ENCODE measurements at places on chromosomes 7 and 10.

DNA sequence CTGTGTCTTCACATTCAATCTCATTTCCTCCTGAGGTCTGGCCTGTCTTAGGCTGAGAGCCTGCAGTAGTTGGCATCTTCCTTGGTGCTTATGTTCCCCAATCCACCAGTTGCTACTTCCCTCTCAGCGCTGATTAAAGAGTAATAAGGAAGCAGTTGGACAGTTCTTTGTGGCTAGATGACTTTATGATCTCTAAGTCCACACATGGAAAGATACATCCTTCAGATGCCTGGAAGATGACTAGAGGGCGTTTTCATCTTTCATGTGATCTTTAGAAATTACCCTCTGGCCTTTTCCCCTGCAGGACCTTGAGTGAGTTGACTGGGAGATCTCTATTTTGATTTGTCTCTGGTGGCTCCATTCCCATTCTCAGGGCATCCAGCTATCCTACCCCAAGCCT lies 204.5 kb downstream of the GRM3 start:
- DNase-seq = no peak

GRCh38 chr7:130274983-130275591 lies 8.4 kb downstream of the CPA2 start:
- DNase-seq = no peak

DNA sequence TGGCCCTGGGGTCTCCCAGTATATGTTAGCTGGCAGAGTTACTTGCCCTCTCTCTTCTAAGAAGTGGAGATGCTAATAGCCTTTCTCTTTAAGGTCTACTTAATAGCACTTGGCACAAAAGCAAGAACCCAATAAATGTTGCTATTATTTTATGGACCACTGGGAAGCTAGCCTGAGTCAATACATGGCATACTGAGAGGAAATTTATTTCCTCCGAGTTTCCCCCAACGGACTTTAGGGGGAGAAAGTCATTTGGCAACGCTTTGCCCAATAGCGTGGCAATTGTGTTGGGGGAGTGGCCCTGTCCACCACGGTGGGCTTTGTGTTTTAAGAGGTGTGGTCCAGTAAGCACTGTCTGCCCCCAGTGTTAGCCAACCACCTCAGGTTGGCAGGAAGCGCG lies 87.4 kb upstream of the SMNDC1 start:
- no peak for DNase-seq

DNA sequence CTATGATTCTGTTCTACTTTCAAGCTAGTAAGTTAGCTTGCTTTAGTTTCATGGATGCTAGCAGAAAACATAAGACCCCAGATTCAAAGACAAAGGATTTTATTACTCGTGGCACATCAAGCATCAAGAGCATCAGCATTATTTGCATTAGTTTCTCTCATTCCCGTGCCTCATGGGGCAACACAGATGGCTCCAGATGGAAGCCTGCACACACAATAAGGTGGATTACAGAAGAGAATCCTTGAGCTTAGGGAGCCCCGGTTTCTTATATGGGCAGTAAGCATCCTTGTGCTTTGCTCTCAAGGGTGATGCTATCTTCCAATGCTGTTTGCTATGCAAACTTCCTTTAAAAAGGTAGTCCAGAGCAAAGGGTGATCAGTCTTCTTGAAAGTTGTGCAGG lies 10.7 kb upstream of the CAPZA2 start:
- DNase-seq = no peak

- DNase-seq = no peak
Measured at GRCh38 chr7:42342381-42342780, 105.4 kb upstream of the GLI3 start.

GRCh38 chr10:69685426-69685801 lies 55.4 kb downstream of the FAM241B start:
- no peak for DNase-seq

GRCh38 chr7:146654048-146654447 lies 537.4 kb downstream of the CNTNAP2 start:
- DNase-seq = no peak

DNA sequence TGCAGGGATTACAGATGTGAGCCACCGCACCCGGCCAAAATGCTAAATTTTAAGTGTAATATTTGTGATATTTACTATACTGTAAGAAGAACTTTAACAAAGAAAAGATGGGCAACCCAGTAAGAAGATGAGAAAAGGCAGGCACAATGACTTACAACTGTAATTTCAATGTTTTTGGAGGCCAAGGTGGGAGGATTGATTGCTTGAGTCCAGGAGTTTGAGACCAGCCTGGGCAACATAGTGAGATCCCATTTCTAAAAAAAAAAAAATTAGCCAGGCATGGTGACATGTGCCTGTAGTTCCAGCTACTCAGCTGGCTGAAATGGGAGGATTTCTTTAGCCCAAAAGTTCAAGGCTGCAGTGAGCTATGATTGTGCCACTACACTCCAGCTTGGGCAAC lies 11.7 kb upstream of the GATAD1 start:
- DNase-seq = no peak

GRCh38 chr7:137342265-137342664 lies 1.3 kb downstream of the PTN start:
- no peak for DNase-seq

DNA sequence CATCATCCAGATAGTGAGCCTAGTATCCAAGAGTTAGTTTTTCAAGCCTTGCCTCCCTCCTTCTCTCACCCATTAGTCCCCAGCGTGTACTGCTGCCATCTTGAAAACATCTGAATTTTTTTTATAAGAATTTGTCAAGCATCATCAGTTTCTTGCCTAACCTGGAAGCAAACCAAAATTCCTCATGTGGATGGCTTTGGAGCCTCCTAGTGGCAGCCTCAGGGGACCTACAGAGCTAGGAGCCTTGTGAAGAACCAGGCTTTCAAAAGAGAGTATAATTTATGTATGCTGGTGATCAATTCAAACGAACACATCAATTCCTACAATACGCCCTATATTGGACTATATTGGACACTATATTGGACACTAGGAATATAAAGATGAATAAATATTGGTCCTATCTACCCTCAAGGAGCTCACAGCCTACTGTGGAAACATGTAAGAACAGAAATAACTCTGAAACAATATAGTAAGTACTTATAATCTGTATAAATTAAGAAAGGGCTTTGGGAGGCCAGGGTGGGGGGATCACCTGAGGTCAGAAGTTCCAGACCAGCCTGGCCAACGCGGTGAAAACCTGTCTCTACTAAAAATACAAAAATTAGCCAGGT lies 63.4 kb downstream of the HPSE2 start:
- no peak for DNase-seq

DNA sequence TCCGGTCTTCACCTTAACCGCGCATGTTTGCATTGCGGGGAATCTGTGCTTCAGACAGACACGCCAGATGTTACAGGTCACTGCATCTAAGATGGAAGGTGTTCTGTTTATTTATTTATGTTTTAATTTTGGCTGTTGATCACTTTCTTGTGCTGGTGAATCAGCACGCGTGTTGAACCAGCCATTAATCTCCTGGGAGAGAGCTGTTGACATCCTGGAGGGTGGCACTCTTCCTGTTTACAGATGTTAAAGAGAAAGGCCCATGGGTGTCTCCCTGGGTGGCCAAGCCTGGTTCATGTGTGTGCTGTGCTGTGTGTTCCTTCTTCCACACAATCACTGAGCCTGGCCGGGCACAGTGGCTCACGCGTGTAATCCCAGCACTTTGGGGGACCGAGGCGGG lies 355.3 kb downstream of the PAXIP1 start:
- no peak for DNase-seq

DNA sequence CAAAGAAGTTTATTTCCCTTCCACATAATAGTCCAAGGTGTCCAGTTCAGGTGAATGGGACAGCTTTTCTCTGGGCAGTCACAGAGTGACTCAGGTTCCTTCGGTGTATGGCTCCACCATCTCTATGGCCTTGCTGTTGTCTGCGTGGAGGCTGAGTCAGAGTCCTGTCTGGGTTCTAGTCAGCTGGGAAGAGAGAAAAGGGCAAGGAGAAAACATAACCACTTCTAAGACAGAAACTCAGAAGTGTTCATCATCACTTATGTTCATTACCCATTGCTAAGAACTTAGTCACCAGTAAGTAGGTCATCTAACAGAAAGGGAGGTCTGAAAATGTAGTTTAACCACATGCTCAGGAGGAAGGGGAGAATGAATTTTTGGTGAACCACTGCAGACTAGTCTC lies 32.4 kb upstream of the CCDC7 start:
- DNase-seq = no peak

DNA sequence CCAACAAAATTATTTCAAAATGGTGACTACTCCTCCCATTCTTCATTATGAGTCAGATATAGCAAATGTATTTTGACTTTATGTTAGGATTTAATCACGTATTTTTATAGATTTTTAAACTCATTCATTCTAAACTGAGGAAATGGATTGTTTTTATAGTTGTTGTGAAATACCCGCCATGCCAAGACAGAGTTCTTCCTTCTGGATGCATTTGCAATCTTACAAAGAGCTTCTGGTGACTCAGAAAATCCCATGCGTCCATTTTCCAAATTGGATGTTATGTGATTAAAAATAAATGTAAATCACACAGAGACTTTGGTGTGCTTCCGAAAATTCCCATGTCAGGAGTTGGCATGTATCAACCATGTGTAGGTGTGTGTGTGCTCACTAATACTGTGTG lies 179.3 kb downstream of the TRIL start:
- DNase-seq = no peak

DNA sequence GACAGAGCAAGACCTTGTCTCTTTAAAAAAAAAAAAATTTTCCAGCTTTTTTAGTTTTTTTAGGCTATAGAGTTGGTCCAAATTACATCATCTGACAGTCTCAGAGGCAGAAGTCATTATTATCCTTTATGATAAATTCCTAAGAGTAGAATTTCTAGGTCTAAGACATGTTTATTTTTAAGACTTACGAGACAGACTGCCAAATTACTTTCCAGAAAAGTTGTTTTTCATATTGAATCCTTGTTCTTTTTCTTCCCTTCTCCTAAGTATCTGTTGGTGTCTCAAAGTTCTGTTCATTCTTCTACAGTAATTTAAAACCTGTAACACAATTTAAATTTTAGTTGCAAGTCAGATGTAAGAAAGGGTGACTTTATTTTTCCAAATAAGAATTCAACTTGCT lies 421.4 kb downstream of the GALNT17 start:
- DNase-seq = no peak

DNA sequence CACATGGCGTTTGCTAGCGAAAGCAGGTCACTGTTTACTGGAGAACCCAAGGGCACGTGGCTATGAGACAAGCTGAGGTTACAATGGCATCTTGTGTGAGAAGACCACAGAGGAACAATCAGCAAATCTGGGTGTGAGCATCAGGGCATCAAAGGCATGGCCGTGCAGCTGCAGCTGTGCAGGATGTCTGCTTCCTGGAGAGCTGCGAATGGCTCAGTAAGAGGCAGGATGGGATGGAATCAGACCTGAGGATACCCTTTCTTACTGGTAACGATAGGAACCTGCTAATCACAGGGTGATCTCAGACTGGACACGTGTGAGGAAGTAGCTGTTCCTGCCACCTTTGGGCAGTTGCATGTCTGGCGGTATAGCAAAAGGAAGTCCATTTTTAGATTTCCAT lies 119.5 kb downstream of the RNF216 start:
- DNase-seq = no peak

- no peak for DNase-seq
Measured at GRCh38 chr7:2715341-2716231, 27.6 kb downstream of the AMZ1 start.

- no peak for DNase-seq
Measured at GRCh38 chr10:20552382-20552781, 344.7 kb downstream of the NEBL start.

- no peak for DNase-seq
Measured at GRCh38 chr7:157513162-157513621, 176.4 kb downstream of the DNAJB6 start.

DNA sequence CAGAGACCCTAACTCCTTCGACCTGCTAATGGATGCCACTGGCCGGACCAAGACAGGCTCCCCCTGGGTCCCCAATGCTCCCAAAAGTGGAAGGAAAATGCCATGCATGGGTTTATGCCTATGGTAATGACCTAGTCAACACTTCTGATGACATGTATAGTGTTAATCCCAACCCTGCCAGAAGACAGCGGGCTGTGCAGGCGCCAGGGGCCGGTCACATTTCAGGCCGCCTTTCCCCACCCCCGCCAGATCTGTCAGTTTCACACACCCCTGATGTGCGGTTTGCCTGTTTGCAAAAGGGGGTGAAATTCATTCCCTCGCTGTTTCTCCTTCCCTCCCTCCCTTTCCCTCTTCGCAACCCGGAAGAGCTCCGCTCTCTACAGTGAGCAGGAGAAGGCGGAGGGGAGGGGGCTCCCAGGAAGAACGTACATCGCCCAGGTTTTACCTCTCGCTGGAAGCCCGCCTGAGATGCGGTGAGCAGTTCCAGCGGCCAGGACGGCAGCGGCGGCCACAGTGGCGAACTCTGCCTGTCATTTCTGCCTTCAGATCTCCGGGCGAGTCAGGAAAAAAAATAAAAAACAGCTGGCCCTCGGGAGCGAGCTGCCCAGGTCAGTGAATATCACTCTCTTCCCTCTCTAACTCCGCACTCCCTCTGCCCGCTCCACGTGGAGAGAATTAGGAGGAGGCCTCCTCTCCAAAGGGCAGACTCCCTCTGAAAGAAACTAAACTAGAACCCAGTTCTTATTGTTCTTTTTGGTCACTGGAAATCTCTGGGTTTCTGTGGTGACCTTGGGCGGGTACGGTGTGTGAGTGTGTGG lies 9.4 kb upstream of the GATA3 start:
- DNase-seq = no peak

DNA sequence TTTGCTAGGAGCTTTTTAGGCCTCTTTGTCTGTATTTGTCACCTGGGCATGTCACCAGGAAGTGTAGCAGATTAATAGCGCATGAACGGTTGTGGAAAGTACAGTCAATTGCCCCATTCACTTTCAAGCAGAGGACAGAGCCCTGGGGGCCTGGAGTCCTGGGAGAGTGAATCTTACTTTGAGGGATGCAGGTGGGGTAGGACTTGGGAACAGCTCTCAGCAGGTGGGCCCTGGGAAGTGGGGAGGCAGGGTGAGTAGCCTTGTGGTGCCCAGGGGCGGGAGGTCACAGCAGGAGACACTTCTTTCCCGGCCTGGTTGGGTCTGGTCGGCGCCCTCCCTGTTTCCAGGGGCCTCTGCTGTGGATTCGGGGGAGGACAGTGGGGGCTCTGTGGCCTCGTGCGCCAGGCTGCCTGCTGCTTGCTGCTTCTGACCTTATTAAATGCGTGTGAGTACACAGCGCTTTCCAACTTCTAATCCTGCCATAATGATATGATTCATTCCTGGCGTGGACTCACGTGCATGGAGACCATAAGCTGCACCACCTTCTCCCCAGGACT lies 51.6 kb upstream of the AQP1 start:
- no peak for DNase-seq

DNA sequence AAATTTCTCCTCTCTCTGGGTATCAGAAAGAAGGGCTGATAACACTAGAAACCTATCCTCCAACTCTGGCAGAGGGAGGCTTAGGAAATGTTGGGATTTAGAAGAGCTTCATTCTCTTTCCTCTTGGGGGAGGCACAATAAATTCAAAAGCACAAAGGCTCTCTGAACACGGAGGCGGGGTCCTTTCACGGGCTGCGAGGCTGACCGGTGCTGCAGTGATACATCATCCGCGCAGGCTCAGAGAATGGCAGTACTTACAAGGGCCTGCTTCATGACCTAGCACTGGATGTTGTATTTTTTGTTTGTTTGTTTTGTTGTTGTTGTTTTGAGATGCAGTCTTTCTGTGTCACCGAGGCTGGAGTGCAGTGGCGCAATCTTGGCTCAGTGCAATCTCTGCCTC lies 306.2 kb downstream of the SORCS3 start:
- DNase-seq = no peak

All from T-helper 9 cell (primary cell).